ENCODE measurements at places on chromosomes 4 and X.
A peak's percentile ranks its signal among the peaks of the same experiment; 100 is the strongest.

GRCh38 chrX:149040873-149041535, 464.1 kb downstream of the IDS start:
- DNase-seq = no peak

- no peak for DNase-seq
Observed at GRCh38 chr4:90621080-90621479, 493.9 kb downstream of the CCSER1 start.

- no peak for DNase-seq
Observed at GRCh38 chr4:107578321-107578720, 141.7 kb downstream of the PAPSS1 start.

GRCh38 chrX:13090339-13091110, 46.1 kb upstream of the FAM9C start:
- DNase-seq = no peak

DNA sequence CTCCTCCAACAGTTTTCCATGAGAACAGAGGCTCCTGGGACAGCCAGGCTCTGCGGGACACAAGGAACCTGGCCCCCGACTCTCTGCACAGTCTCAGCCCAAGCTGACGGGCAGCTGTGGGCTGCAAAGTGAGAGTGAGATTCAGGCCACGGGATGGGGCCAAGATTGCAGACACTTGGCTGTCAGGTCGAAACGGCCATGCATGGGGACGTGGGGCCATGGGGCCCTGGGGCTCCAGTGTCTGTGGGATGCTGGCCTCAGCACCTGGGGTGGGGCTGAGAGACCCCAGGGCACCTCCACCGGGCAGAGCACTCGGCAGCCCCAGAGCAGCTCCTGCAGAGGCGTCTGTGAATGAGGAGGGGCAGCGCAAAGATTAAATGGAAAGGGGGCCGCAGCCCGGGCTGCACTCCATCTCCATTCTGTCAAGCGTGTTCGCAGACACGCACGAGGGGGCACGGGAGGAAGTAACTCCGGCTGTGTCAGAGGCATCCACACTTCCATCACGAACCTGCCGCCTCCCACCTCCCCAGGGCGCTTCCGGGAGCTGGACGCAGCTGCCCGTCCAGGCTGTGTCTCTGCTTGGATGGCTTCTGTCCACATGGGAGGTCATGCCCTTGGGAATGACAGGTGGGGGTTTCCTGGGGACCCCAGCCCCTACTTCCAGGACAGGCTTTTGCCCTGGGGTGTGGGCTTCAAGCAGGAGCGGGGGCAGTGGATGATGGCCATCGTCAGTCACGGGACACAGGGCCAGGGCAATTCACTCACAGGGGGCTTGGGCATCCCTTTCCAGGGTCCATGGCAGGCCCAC, 82.8 kb upstream of the NKX1-1 start:
- no peak for DNase-seq

DNA sequence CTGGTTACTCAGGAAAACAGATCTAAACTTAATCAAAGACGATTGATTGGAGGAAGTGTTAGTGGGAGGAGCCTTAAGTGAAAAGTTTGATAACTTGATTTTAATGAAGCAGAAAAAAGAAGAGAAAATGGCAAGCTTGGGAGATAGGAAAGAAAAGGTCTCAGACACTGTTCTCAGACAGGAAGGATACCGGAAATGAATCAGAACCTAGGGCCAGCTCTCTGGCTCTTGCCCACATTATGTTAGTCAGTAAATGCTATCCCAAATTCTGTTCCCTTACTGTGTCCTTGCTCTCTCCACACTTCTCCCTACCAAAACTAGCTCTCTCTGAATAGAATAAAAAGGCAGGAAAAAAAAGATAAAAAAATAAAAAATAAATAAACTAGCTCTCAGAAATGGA, 48.6 kb upstream of the TMEM164 start:
- DNase-seq = peak; percentile 21
